A549 (cell line): ENCODE measurements at places on chromosomes 7 and 10.

- no peak for DNase-seq
These were observed 10.4 kb downstream of the NUB1 start for GRCh38 chr7:151351967-151352366.

- DNase-seq: no peak
These were observed 181.7 kb downstream of the PRKCQ start for GRCh38 chr10:6398399-6398798.

DNA sequence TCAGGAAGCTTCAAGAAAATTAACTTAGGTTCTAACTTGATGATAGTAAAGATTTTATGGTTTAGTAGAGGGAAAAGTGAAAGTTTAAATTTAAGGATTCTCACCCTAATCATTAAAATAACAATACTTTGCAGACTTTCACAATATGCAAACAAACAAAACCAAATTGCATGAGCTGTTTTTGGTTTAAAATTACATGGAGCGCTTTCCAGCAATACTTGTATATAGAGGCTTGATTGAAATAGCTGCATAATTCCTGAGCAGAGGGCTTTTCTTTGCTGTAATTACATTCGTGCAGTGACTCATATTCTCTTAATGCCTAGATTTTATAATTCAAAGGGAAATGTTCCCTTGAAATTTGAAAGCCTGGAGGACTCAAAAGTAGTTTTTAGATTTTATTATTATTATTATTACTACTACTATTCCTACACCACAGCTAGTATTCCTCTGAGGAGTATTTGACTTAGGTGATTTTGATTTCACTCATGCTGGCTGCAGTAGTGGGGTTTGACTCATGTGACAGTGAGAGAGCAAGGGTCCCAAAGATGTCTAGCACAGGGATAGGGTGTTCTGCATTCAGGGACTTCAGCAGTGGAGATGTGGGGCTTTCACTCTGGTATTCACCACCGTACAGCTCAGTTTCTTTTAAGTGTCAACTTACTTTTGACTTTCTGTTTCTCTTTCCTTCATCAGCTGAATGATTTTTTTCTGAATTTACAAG, 138.1 kb downstream of the ADAM22 start:
- DNase-seq: no peak

DNA sequence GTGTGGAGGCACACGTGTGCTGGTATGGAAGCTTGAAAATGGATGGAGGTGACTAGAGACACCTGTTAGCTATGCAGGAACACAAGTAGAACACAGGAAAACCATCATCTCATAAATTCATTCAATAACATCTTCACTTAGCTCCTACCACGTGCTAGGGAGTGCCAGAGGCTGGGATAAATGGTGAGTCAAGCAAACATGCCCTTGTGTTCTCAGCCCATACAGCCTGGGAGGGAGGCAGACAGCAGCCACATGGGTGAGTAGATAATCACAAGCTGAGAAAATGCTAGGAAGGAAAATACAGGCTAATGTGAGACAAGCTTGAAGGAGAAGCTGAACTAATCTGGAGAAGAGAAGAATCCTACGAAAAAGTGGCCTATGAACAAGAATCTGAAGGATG, 468.0 kb upstream of the ZMIZ1 start:
- DNase-seq: no peak

GRCh38 chr7:73647725-73648592, 19.7 kb upstream of the VPS37D start:
- DNase-seq: no peak

- no peak for DNase-seq
These were observed 134.4 kb upstream of the DLX6 start for GRCh38 chr7:96870934-96871333.

DNA sequence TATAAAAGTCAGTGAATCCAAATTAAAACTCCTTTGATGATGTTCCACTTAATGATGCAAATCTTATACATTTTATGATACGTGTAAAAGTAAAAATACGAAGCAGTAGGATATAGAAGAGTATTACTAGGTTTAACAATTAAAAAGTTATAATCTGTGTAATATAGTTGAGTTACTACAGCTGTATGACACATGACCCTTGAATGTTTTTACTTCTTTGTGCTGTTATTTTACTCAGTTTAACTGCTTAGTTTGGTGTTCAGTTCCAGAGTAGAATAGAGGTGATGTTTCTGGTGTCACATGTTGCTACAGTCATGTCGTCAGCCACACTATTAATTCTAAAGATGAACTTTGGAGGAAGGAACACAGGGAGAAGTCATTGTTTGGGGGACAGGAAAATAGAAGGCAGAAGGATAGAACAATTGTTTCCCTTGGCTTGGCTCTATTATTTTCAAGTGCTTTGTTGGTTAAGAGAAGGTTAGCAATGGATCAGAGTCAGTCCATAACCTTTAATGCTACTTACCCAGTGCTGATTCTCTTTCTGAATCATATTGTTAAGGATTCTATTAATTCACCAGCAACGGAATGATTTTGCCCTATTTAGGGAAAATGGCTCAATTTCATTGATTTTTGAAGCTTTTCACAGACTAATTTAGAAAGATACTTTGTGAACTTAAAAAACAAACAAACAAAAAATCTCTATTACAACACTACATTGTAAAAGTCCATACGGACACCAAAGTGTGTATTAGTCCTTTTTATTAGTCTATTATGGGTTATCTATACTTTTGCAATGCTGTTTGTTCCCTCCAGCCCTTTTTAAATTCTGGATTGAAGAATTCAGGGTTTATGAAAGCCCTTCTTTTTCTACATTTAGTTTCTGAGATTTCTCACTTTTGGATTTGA, 73.4 kb downstream of the CPED1 start:
- DNase-seq: no peak

DNA sequence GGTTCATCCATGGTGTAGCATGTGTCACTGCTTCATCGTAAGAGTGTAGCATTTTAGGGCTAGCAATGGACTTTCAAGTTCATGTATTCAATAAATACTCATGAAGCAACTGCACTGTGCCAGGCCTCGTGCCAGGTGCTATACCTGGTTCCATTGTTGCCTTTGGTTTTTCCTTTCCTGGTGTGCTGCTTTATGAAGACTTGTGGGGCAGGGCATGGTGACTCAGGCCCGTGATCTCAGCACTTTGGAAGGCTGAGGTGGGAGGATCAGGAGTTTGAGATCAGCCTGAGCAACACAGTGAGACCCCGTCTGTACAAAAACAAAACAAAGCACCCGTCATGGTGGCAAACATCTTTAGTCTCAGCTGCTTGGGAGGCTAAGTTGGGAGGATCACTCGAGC, 2.2 kb upstream of the CPA4 start:
- no peak for DNase-seq

DNA sequence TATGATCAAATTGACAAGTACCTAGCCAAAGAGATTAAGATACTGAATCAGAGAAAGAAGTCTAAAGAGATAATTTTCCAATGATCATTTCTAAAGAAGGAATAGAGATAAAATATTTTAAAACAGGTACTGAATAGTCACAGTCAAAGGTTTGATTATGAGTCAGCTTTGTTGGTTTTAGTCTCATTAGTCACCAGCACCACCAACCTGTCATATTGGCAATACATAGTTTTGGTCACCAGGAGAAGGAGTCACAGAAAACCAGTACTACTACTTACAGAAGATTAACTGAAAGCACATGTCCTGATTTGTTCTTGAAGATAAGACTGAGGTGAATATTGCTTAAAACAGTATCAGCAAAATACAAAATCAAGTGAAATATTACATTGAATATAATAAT, 34.6 kb downstream of the ZEB1 start:
- DNase-seq: peak; percentile 53

DNA sequence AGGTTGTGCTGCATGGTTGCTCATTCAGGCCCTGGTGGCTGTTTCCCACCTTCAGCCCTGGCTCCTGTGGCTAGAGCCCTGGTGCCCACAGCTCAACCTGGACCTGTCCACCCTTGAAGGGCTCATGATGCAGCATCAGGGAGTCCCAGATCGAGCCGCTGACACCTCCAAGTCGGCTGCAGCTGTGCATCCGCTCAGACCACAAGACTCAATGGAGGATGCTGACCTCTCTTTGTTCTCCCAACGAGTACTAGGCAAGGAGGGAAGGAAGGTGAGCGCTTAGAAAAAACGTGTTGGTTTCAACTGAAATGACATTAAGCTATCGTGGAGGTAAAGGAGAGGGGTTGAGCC, 9.5 kb upstream of the C10orf95 start:
- no peak for DNase-seq

DNA sequence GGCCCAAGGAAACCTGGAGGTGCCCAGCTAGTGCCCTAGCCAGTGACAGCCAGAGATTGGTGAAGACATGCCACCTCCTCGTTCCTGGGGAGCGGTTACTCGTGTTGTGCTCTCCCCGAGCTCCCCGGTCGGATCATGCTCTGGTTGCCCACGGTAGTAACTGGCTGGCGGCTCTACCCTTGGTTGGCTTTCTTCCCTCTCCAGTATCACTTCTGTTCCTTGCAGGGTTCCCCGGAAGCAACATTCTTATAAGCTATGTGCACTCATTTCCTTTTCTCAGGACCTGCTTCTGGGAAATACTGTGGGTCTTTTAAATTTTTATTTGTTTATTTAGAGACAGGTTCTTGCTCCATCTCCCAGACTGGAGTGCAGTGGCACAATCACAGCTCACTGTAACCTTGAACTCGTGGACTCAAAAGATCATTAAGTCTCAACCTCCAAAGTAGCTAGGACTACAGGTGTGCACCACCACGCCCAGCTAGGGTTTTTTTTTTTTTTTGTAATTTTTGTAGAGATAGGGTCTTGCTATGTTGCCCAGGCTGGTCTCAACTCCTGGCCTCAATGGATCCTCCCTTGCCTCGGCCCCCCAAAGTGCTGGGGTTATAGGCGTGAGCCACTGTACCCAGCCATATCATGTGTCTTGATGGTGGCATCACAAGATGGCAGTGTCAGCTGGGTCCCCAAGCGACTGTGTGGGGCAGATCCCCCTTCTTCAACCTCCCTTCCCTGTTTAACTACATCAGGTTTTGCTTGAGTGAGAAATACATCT, 6.9 kb upstream of the CALHM1 start:
- no peak for DNase-seq

GRCh38 chr7:22481726-22482125, 18.3 kb downstream of the STEAP1B start:
- no peak for DNase-seq

- DNase-seq: no peak
These were observed 167.9 kb downstream of the CUX1 start for GRCh38 chr7:101985057-101985902.

DNA sequence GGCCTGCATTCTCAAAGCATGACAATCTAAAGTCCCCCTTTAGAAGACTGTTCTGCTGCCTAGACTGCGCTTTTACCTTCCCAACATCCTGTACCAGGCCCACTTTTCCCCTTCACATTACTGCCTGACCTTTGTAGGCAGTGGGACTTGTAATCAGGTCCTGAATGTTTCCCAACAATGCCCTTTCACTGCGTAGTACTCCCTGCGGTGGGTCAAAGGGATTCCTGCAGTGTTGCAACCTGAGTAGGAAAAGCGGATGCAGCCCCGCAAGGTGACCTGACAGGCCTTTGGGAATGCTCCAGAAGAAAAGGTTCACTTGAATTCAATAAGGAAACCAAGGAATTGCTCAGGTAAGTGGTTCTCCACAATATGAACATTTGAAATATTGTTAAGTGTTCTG, 4.9 kb upstream of the TCAF1 start:
- no peak for DNase-seq

- DNase-seq: no peak
These were observed 4.8 kb downstream of the RUFY2 start for GRCh38 chr10:68402276-68402675.

DNA sequence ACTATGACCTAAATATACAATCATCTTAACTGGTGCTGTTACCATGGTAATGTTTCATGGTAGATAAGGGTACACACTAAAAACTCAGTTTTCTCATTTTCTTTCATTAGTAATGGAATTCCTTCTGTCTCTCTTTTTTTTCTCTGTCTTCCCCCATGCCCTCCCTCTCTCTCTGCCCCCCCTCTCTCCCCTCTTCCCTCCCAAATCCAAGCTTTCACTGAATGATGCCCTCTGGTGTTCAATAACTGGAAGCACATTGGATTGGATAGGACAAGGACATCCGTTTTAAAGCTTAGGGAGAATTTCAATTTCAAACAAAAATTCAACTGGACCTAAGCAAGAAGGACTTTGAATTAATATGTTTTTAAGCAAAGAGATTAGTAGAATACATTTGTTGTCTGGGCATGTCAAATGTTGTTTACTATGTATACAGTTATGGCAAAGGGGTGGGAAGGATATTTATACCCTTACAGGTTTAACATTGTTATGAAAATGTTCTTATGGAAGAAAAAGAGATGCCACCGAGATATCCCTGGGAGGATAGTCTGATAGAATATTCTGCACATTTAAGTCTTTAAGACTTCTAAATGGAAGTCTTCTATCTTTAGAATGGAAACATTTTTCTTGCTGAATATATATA, 6.1 kb downstream of the CHRM2 start:
- peak; percentile 21 for DNase-seq

DNA sequence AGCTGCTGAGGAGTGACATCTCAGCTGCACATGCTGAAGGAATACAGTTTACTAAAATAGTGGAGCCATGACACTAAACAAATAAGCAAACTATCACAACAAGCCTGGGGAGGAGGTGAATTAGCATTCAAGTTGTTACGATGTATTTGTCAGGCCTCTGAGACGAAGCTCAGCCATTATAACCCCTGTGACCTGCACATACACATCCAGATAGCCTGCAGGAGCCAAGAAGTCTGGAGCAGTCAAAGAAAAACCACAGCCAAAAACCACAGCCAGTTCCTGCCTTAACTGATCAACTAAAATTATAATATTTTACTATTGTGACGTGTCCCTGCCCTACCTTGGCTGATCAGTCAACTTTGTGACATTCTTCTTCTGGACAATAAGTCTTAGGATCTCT, 68.6 kb downstream of the NSUN6 start:
- DNase-seq: no peak

GRCh38 chr10:75208181-75208580, 2.4 kb upstream of the VDAC2 start:
- no peak for DNase-seq

GRCh38 chr7:2154121-2154520, 78.6 kb downstream of the MAD1L1 start:
- no peak for DNase-seq

DNA sequence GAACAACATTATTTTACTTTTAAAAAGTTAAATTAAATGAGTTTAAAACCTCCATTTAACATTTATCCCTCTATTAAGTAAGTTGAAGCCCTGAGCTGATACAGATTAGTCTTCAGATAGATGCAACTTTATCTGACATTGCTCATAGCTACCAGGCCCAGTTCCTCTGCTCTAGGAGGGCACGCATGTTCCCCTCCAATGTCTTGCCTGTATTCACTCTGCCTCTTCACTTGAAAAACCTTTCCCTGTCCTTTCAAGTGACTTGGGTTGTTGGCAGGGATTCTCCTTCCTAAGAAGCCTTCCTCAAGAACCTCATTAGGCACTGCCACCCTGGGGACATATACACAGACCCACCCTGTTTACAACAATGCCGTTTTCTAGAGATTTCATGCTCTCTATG, 270.4 kb downstream of the RELN start:
- no peak for DNase-seq

GRCh38 chr7:150317748-150318444, 5.3 kb upstream of the LRRC61 start:
- no peak for DNase-seq

GRCh38 chr7:131021460-131021859, 287.5 kb upstream of the KLF14 start:
- DNase-seq: no peak
